ENCODE measurements at places on chromosomes 6 and 20.

DNA sequence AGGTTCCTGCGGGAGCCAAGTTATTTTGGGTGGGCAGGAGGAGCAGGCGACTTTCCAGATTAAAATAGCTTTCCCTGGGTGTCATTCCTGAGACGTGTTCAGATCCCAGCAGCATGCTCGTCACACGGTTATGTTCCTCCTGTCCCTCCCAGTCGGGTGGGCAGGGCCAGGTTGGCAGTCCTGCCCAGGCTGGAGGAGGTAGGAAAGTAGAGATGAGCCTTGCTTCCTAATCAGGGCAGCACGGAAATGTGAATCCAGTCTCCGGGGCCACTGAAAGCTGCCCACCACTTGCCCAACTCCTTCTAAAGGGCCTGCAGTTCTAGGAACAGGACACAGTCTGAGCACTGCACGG lies 137.0 kb downstream of the MRPL14 start:
- DNase-seq: no peak

- DNase-seq: no peak
These were observed 8.9 kb downstream of the DSP start for GRCh38 chr6:7550433-7550801.

DNA sequence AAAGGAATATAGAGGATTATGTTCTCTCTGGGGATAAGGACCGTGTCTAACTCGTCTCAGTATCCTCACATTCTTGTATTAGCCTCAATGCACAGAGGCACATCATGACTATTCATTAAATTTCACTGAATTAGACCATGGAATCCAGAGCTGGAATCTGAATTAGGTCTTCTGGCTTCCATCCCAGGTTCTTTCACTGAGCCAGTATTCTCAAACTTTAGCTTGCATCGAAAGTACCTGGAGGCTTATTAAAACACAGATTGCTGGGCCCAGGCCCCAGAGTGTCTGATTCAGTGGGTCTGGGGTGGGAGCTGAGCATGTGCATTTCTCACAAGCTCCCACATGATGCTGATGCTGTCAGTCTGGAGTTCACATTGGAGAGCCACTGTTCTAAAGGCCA lies 142.0 kb downstream of the UST start:
- DNase-seq: no peak

DNA sequence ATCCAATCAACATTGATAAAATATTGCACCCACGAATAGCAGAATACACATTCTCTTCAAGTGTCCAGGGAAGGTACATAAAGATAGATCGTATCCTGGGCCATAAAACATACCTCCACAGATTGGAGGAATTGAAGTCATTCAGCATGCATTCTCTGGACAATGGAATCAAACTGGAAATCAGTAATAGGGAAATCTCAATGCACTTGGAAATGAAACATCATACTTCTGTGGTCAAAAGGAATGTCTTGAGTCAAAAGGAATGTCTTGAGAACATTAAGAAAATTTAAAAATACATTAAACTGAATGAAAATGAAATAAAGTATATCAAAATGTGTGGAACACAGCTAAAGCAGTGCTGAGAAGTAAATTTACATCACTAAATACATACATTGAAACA lies 138.8 kb downstream of the TFAP2A start:
- no peak for DNase-seq

DNA sequence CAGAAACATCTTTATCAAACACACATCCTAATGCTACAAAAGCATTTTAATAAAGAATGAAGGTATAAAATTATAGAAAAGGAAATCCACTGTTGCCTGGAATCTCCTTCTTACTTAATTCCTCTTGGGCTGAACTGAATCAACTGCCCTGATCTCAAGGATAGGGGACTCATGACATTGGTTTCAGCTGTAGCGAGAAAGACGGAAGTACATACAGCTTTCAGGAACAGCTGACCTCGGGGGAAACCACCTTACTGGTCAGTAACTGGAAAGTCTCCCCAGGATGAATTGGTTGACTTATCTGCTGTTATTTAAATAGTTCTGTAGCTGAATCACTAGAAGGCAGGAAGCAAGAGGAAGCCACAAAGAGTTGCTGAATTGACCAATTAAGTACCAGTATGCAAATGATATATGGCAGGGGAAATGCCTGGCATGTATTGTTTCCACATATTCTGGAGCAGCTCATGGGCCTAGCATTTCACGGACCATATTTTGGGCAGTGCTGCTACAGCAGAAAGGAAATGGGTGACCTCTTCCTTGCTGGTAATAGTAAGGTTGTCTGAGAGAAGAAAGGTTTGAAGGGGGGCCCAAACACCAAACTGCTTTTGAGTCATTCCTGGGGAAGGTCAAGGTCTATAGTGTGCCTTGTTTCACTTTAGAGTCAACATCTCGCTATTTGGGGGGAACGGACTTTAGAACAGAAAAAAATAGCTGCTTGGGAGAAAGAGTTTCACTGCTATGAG lies 43.7 kb upstream of the MAP7 start:
- peak; percentile 99 for DNase-seq
